ENCODE measurements at places on chromosomes 1 and 21. TPM values are rescaled to one million over a fixed set of nuclear protein-coding genes. Genes with fewer than 3 reads are reported as not detected.

Gene AADACL3
- not detected for total RNA-seq

Gene RHCE
- total RNA-seq: 1.0 TPM

Gene FAM72D
- total RNA-seq: not detected

Gene DCST1
- not detected for total RNA-seq

GRCh38 chr1:75970631-75971030 lies 38.4 kb upstream of the ASB17 start:
- DNase-seq: no peak

- DNase-seq: no peak
Observed at GRCh38 chr1:204575221-204576190, 59.3 kb downstream of the MDM4 start.

DNA sequence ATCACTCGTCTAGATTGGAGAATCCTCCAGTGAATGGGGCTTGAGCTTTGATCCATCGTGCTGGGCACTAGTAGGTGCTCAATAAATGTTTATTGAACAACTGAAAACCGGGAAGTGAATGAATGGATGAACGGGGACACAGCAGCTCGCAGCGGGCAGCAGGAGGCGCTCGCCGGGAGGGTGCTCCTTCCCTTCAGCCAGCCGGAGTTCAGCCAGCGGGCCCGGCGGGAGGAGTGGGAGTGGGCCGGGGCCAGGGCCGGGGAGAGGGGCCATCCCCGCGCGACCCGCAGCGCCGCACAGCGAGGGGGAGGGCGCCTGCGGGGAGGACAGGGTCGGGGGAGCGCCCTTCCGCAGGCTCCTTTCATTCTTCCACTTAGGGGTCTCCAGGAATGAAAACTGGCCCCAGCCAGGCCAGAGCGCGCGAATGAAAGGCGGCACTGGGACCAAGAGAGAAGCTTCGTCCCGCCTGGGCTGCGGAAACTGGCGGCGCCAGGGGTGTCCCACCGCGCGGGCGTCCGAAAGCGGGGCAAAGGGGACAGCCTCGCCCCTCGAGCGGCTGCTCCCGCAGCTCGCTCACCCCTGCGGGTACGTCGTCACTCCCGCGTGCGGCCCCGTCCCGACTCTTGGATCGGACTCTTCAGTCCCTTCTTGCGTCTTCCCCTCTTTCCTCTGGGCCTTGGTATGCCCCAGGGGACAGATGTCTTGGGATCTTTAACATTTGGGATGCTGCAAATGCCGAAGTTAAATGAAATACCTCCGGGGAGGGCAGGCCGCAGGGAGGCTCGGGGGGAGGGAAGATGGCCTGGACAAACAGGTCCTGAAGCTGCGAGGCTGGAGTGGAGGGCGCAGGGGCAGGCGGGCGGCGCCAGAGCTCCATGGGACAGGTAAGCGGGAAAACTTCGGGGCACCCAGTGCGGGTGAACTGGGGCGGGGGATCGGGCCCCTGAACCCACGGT lies 3.6 kb upstream of the INAVA start:
- DNase-seq: peak; percentile 38

- DNase-seq: no peak
Observed at GRCh38 chr1:162175379-162176081, 106.0 kb downstream of the NOS1AP start.

DNA sequence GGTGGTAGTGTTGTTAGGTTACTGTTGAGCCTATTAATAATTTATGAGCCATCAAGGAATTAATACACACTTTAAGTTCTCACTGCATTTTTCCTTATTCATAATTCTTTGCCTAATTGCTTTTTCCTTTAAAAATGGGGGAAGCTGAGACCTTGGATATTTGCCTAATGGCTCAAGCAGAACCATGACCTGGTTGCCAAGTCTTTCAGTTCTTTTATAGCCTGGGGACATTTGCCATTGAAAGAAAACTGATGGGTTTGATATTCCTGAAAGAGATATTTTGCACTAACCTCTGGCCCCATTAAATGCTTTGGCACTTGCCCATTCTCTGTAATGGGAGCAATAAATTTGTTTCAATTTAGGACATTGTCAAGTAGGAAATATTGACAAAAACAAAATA lies 18.5 kb upstream of the LRRC53 start:
- DNase-seq: no peak
